ENCODE measurements at places on chromosomes 3 and 15.

DNA sequence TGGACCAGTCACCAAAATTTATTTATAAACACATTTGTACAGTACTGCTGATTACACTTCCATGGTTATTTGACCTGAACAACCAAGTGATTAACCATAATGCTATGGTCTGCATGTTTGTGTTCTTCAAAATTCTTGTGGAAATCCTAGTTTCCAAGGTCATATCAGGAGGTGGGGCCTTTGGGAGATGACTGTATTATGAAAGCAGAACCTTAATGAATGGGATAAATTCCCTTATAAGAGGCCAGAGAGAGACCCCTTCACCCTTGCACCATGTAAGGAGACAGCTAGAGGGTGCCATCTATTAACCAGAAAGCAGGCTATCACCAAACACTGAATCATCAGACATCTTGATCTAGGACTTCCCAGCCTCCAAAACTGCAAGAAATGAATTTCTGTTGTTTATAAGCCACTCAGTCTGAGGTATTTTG is 1.9 kb downstream of the SCAPER start:
- DNase-seq: no peak

- no peak for DNase-seq
Observed at GRCh38 chr15:58602823-58603222, 146.7 kb downstream of the ADAM10 start.

DNA sequence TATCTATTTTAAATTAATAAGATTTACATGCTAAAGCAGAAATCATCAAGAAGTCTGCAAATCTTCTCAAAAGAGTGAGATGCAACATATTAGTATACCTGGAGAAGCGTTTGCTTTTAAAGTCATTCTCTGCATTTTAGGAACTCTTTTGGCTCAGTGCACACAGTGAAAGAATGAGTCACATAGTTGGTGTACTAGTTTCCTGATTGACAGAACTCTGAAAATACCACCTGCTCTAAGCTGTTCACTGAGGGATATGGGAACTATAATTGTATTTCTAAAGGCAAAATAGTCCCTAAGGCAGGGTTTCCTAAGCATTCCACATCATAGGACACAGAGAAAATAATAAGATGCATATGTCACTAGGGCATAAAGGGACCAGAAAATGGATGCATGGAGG is 838.5 kb downstream of the DIPK2A start:
- DNase-seq: no peak

DNA sequence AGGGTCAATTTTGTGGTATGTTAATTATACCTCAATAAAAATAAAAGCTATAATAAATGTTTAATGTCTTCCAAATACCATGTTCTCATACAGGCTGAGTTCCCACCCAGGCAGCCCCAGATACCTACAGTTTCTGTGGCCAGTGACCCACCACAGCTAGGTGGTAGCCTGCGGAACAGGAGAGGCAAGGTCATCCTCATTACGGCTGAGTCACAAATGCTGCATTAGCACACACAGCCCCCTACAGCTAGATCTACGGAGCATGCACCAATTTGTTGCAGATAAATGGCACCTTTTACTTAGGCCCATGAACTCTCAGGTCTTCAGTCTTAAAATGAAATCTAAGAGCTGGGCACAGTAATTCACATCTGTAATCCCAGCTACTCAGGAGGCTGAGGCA is 5.1 kb downstream of the SPATA12 start:
- no peak for DNase-seq

- no peak for DNase-seq
Observed at GRCh38 chr15:38228618-38229017, 24.0 kb upstream of the SPRED1 start.

DNA sequence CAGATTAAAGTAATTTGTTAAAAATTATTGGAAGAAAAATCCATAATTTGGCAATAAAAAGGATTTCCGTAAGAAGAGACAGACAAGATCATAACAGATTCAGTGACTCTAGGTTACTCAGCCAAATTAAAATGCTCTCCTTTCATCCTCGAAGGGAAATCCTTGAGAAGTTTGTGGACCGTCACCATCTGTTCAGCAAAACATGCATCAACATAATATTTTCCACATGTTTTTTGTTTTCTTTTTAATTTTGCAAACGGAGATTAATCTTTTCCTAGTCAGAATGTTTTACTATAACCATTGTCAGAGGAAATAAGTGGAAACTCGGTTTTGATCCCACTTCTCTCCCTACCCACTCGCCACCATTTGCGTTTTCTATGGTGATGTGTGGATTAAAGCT is 128.3 kb downstream of the TMCO5A start:
- DNase-seq: no peak
